ACHN (cell line): ENCODE measurements at places on chromosomes 1 and 21.

DNA sequence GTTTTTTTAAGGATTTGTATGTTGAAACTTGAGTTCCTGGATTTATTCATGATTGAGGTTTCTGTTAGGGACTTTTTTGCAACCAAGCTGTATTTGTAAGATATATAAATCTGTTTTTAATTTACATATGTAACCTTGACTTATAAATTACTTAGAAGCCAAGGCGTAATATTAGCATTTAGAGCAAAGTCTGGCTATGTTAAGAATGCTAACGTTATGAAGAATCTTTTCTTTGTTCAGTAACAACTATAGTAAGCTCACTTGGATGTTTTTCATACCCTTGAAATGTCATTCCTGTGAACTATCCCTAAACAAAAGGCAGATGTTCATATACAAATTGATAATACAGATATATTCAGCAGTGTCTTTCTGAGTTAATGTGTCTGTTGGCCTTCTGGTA is 155.3 kb downstream of the MAGI3 start:
- DNase-seq: no peak

DNA sequence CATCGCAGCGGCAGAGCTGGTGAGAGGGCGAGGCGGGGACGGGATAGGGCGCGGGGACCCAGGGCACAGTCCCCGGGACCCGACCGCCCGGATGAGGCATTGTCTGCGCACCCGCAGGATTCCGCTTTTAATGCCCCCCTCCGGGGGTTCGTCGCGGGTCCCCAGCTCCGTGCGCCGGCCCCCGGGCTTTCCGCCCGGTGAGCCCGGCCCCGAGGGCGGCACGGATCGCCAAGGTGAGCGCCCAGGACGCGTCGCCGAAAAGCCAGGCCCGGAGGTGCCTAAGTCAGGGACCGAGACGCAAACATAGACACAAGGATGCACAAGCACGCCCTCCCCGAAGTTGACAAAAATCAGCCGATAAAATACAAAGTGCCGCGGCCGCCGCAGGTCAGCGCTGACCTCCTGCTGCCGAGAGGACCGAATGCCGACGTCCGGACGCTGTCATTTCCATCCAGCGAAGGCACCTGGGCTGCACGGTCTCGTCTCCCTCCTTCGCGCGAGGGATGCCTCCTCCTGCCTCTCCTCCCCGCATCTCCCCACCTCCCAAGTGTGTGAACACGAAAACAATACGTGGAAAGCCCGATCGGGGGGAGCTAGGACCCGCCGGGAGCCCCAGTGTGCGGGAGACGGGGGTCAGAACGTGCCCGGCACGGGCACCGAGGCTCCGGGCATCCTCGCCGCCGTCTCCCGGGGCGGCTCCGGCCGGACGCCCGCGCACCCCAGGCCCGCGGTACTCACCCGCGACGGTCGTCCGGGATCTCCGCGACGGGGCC is 101.1 kb upstream of the SOD1 start:
- DNase-seq: no peak

GRCh38 chr21:26572702-26573381 is at the start of gene CYYR1:
Gene CYYR1, minus strand, starts transcription at chr21:26573286. Its CDS starts 346 bp downstream, at chr21:26572940.
- no peak for DNase-seq

DNA sequence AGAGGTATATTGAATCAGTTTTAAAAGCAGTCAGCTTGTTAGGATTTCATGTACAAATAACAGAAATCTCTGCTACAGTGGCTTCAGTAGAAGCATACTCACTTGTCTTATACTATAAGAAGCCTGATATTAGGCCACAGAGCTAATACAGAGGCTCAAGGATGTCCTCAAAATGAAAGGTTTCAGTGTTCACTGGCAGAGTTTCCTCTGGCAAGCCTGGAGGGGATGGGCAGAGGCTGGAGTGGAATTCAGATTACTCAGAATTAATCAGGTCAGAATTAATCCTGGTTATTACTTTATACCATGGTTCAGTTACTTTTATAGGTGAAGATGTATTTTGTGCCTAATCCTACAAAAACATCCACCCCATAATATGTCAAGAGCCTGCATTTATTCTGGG is 520.5 kb downstream of the USP25 start:
- DNase-seq: no peak

- DNase-seq: no peak
These were observed 2.3 kb downstream of the RHOU start for GRCh38 chr1:228737601-228738041.

- peak; percentile 92 for DNase-seq
These were observed 275.5 kb upstream of the FMN2 start for GRCh38 chr1:239816081-239816782.

DNA sequence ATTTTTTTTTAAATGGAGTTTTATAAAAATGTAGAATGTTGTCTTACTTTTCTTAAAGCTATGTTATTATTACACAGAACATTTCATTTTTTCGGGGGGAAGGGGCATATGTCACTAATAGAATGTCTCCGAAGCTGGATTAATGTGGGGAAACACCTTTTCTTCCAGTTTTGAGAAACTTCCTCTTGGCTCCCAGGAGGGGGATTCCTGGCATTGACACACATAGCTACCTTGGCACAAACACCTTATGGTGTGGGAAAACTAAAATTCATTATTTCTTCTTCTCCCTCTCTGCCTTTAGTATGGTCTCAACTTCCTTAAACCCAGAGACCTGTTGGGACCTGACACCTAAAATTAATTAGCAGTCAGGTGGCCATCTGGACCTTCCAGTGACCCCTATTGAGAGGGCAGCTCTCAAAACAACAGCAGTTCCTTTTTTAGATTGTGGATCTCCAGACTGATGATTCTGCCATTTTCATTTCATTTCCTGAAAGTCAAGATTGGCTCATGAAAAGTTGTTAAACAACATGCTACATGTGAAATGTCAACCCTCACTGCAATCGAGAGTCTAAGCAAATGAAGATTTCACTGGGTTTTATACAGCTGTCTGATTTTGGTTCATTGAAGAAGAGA is 70.1 kb upstream of the EDEM3 start:
- no peak for DNase-seq

DNA sequence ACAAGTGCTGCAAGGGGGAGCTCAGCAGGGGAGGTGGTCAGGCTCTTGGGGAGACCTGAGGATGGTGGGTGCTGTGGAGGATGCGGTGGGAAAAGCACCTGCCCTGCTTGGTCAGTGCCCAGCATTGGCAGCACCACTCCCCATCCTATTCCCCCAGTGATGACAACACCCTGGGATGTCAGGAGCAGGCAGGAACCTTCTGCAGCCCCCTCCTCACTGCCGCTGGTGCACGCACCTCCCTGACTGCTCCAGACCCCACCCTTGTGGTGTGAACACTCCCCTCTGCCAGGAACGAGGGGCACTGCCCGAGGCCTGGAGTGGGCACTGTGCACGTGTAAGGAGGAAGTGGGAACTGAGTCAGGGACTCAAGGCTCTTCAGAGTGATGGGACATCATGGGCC is 12.5 kb downstream of the TMPRSS3 start:
- no peak for DNase-seq

GRCh38 chr1:60071296-60071695 is 2.3 kb downstream of the C1orf87 start:
- no peak for DNase-seq

DNA sequence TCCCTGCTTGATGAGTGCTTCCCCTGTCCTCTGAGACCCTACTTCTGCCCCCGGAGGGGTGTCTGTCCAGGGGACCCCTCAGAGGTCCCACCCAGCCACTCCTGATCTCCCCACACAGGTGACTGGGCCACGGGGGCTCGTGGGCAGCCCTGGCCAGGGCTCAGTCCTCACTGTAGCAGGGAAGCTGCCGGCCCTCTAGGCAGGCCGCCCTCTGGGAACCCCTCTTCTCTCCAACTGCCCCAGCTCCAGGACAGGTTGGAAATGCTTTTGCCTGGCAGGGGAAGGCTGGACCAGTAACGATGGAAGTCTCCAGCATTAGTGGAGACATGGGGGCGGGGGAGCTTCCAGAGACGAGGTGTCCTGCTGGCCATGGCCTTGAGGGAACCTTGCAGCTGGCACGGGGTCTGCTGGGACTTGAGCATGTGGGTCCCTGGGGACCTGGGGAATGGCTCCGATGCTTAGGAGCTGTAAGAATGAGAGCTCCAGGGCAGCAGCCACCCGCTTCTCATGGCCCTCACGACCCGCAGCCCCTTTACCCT is 3.1 kb upstream of the FNDC10 start:
- DNase-seq: no peak

DNA sequence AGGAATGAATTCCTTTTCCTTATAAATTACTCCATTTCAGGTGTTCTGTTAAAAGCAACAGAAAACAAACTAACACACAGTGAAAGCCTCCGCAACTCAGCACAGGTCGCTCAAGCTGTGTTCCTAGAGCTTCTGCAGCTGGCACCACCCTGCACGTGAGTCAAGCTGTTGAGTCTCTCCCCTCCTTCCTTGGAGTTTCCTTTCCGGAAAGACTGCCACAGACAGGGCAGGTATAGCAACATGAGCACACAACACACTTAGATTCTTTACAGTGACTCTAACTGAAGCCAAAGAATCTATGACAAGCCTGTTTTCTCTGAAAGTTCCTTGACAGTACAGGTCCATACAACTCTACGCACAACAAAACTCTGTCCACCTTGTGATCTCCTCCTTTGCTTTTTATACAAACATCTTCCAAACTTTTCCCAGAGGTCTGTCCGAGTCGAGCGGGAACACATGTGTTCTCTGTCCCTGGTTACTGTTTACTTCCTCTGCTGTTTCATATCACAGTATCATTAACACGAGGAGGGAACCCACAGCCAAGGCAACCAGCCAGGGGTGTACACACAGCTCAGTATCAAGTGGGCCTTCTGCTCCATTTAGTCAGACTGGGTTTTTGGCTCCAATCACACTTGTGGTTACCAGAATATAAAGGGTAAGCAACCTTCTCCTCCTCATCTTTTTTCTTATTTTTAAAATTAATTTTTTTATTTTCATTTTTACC is 38.7 kb upstream of the DESI2 start:
- DNase-seq: no peak

DNA sequence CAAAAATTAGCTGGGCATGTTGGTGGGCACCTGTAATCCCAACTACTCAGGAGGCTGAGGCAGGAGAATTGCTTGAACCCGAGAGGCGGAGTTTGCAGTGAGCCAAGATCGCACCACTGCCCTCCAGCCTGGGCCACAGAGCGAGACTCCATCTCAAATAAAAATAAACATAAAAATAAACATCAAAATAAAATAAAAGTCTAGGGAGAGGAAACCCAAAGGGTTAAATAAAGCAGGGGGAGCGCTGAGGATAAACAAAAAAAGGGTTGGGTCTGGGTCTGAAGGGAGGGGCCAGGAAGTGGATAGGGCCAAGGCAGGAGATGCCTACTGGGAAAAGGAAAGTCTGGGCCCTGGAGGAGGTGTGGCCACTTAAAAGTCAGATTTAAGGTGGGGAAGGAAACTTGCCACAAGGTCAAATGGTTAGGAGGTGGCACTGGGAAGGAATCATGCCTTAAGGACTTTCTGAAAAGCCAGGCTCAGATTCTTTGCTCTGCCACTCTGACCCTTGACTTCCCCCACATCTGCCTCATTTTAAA is 150.0 kb downstream of the ADSS2 start:
- DNase-seq: no peak

- no peak for DNase-seq
These were observed 20.9 kb downstream of the S1PR1 start for GRCh38 chr1:101257500-101258325.

- peak; percentile 53 for DNase-seq
These were observed 9.8 kb upstream of the CELSR2 start for GRCh38 chr1:109239409-109240068.

GRCh38 chr1:30255111-30255724 is 468.2 kb downstream of the MATN1 start:
- no peak for DNase-seq

DNA sequence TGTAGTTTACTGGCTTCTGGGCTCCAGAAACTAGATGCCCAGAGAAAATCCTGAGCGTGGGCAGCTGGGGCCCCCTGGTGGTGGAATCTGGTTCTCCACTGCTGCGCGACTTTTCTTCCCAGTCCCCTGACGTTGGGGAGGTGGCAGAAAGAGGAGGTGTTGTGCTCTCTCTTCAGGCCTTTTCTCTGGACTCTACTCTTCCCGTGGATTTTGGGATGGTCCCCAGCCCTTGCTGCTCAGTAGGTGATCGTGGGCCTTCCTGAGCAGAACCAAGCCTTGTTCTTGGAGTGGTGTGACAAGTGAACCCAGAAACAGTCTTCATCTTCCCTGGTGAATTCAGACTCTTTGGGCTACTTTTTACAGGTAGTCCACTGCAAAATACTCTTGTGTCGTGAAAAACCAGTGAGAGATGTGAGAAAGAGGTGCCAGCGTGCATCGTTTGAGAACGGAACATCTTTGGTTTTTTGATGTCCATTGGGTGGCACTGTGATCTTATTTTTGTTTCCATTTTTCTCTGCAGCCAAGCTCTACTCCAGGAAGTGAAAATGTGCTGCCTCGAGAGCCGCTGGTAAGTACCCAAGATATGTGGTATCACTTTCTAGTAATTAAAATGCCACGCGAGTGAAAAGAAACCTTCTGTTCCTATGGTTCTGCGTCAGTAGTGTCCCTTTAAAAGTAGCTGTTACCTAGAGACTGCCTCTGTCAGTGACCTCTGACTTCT is 20.2 kb downstream of the PEX14 start:
- peak; percentile 73 for DNase-seq

GRCh38 chr21:40689217-40689616 is 157.7 kb downstream of the DSCAM start:
- DNase-seq: no peak

DNA sequence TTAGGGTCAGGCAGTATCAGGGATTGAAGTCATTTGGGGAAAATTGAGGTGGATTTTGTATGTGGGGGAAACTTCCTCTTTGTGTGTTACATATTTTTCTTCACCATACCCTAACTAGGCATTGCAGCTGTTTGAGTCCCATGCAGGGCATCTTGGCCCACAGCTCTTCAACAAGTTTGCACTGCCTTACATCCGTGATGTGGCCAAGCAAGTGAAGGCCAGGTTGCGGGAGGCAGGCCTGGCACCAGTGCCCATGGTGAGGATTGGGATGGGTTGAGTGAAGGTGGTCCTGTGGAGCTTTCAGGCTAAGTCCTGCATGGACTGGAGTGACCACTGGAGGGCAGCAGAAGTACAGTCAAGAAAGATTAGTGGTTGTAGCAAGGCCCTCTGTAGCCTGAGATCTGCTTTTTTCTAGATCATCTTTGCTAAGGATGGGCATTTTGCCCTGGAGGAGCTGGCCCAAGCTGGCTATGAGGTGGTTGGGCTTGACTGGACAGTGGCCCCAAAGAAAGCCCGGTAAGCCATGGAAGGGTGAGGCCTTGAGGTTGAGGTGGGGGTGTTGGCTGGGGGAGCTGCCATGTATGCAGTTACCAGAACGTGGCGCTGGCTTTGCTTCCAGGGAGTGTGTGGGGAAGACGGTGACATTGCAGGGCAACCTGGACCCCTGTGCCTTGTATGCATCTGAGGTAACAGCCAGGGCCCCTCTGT is 2.4 kb downstream of the UROD start:
- peak; percentile 70 for DNase-seq

DNA sequence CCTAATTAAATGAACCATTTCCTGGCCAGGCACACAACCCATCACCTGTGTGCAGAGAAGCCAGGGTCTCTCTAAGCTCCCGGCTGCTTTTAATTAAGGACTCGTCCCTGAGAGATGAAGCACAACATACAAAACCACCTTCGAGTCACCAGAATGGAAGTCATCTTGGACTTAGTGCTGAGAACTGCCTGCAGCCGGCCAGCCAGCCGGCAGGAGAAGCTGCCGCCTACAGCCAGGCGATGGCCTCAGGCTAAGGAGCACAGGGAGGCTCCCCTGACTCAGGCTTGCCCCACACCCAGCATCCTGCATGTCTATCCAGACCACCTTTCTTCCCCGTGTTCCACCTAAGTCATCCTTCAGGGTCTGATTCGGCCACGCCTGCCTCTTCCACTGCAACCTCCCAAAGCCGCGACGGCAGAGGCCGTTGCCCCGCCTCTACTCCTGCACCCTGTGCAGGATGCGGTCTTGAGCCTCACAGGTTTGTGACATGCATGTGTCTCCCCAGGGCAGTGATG is 83.6 kb downstream of the SLC66A1 start:
- DNase-seq: no peak
